ENCODE measurements at places on chromosomes 11 and 22.

DNA sequence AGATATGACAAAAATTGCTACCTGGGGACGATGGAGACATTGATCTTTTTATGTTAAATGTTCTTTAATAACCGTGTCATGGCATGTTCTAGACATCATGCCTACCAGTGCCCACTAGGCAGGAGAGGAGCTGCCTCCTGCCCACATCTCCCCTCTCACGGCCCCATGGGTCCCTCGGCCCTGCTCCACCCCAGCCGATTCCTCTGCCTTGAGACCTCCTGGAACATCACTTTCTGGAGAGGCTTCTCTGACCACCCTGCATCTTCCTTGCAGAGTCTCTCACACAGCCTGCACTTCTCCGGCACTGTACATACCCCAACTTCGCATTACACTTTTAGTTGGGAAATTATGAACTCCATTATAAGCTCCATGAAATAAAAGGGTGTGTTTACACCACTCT is 16.8 kb downstream of the EFCAB6 start:
- DNase-seq = no peak

GRCh38 chr22:37187891-37188761 is at the start of gene C1QTNF6:
Gene C1QTNF6, minus strand, starts transcription at chr22:37188247. Its CDS starts 34 bp downstream, at chr22:37188213.
- no peak for DNase-seq

DNA sequence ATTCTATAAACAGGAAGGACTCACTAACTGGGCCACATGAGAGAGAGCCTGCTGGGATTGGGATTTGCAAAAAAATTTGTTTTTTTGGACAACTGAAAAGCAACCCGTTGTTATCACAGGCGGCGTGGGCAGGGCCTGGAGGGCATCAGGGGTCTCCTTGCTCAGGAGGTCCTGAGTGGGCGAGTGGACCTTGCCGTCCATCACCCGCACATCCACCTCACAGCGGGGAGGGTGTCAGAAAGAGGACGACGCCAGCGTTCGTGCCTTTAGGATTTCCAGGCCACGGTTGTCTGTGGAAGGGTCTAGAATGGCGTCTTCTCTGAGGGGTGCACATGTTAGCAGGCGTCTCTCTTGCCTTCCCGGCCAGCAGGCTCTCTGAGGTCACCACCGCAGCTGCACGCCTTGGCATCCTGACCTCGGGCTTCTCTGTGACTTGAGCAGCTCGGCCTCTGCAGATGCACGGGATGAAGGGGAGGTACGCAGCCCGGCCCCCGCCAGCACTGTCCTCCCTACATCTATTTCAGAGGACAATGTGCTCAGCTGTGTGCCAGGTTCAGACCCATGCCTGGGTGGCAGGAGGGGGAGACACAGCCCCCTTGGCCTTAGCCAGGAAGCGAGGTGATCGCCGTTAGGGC is 749.5 kb downstream of the BRD1 start:
- DNase-seq = no peak

- DNase-seq = no peak
Observed at GRCh38 chr11:3090096-3090901, 33.1 kb upstream of the CARS1 start.

DNA sequence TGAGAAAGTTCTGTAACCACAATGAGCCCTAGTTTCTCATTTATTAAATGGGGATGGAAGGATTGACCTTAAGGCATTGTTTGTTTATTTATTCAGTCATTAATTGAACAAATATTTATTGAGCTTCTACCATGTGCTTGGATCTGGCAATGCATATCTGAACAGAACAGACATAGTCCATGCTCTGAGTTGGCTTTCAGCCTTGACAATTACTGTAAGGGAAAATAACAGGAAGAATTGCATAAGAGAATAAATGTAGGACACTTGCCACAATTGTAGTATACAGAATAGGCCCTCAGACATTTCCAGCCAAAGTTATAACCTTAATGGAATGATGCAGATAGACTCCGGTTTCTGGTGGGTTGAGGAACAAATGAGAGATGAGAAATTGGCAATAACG is 160.5 kb upstream of the TTC12 start:
- no peak for DNase-seq

DNA sequence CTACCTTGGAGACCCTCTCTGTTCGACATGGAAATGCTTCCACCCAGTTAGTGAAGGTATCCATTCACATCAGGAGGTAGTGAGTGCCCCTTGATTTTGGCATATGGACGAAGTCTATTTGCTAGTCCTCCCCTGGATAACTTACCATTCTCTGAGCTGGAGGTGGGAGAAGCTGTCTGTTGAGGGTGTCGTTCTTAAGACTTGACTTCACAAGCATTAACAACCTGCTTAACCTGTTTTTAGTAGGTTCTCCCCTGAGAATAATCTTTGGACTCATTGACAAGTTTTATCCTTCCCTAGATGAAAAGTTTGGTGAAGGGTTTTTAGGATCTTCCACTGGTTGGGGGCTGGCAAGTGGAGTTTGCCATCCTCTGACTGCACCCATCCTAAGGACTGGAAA is 1053.8 kb upstream of the CNTN5 start:
- DNase-seq = no peak

DNA sequence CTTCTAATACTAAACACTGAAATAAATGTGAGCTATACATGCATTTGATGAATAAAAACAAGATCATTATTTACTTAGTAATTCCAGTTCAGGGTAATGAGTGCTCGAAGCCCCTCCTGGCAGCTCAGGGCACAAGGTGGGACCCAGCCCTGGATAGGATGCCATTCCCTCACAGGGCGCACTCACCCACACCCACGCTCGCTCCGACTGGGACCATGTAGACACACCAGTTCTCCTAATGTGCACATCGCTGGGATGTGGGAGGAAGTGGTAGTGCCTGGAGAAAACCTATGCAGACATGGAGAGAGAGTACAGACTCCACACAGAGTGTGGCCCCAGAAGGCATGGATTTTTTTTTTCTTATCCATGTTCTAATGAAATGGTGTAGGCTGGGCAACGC is 44.5 kb upstream of the RASSF10 start:
- no peak for DNase-seq

- no peak for DNase-seq
Observed at GRCh38 chr11:47254386-47254785, 3.4 kb upstream of the NR1H3 start.

DNA sequence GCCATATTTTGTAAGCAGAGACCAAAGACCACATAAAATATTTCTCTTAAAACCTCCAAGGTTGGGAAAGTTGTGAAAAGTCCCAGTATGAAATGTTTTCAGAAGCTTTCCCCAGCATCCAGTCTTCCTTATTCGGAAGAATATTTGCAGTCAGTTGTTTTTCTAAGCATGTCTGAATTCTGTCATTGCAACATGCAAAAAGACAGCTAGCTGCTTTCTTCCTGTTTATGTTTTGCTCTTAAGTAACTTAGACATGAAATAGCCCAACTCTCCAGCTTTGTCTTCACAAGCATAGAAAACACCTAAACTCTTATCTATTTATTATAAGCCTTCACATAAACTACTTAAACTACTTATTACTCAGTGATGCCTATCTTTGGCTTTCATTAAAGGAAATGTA is 57.9 kb upstream of the MMP13 start:
- DNase-seq = no peak

GRCh38 chr22:35912658-35913057 is 116.0 kb downstream of the RBFOX2 start:
- no peak for DNase-seq

DNA sequence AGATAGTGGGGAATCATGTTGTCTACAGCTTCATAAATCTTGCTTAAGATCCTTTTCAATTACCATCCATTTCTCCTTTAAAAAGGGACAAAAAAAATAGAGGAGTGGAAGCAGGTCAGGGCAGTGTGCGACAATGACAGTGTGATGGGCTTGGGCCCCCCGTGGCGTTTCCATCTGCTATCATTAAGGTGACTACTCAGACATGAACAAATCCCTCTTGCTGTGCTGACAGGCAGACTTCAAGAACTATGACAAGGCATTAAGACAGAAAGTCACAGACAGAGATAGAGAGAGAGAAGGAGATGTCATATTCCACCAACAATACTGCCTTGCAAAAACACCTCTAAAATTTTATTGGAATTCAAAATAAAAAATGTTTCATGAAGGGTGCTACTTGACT is 263.2 kb downstream of the DCDC1 start:
- no peak for DNase-seq

GRCh38 chr11:44805596-44805995 is 78.8 kb downstream of the TSPAN18 start:
- DNase-seq = no peak

DNA sequence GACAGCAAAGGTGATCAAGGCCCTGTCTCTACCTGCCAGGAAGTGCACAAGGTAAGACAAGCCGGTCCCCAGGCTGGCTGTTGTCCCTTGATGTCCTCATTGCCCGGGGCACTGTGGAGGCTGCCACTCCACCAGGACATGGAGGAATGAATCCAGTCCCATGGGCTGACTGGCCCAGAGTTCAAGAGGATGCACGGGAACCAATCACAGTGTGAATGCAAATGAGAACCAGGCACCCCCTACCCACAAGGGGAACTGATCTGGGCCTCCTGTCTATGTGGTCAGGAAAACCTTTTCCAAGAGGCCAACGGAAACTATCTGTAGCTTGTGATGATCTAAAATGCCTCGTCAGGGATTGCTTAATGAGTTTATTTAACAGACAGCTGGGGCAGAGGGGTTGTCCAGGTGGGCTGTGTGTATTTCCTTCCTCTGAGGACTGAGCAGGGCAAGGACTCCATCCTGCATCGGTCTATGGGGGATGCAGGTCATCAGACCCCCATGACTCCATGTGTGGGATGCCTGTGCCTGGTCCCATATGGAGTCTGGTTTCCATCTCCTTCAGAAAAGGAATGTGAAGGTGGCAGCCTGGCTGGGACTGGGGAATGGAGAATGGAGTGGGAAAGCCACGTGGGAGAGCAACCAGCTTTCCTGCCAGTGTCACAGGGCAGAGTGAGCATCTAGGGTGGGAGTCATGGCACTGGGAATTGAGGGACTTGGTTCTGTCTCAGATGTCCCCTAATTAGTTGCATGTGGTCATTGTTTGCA is 60.5 kb downstream of the CD82 start:
- DNase-seq = no peak

DNA sequence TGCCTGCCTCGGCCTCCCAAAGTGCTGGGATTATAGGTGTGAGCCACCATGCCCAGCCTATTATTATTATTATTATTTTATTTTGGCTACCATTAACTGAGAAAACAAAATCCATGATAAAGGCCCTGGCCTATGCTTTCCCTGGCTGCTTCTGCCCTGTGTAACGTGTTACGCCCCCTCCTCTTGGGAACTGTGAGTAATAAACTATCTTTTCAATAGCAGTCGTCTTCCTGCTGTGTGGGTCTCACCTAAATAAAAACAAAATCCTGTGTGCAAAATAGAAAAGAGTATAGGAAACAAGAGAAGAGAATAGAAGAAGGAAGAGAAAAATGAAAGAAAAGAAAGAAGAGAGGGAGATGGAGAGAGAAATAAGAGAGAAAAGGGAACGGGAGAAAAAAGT is 237.0 kb downstream of the MIAT start:
- no peak for DNase-seq

DNA sequence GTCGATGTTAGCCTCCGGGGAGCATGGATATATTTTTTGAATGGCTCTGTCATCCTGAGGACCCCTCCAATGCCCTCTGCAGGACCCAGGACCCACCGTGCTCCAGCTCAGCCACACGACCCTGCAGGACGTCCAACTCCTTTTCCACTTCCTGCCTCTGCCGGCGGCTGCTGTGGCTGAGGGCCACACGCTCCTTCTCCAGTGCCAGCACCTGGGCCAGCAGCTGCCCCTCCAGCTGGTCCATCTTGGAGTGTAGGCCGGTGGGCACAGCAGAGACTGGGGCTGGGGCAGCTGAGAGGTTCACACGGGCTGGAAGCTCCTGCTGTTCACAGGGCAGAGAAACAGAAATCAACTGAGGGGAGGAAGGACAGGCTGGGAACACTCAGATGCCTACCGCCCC is 15.6 kb downstream of the NPTXR start:
- no peak for DNase-seq

GRCh38 chr11:1853376-1854131 is 670 bp downstream of the LSP1 start:
- DNase-seq = no peak

- DNase-seq = no peak
Observed at GRCh38 chr11:103798446-103798845, 238.0 kb upstream of the DDI1 start.

GRCh38 chr11:132878111-132878510 is 654.2 kb downstream of the OPCML start:
- no peak for DNase-seq

GRCh38 chr11:1549338-1550330 is 22.4 kb downstream of the DUSP8 start:
- no peak for DNase-seq

GRCh38 chr11:120108154-120108784 is 29.6 kb downstream of the TRIM29 start:
- peak; percentile 26 for DNase-seq

- DNase-seq = no peak
Observed at GRCh38 chr22:48474881-48475280, 1352.8 kb downstream of the BRD1 start.

DNA sequence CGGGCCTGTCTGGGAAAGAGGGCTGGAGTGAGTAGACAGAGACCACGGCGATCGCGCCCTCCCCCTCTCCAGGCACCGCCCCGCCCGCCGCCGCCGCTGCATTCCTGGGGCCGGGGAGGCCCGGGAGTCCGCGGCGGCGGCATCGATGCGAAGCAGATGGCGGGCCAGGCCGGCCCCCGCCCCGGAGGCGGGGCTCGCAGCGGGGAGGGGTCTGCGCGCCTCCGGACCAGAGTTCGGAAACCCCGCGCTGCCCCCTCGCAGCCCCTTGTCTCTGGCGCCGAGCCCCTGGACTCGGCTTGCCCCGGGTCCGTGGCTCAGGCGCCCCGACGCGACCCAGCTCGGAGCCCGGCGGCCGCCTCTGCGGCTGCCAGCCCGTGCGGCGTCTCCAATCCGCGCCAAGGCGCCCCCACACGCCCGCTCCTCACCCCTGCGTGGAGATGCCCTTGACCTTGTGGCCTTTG is 1.3 kb downstream of the SCARF2 start:
- DNase-seq = no peak

- no peak for DNase-seq
Observed at GRCh38 chr11:133842053-133842452, 3.3 kb downstream of the SPATA19 start.

DNA sequence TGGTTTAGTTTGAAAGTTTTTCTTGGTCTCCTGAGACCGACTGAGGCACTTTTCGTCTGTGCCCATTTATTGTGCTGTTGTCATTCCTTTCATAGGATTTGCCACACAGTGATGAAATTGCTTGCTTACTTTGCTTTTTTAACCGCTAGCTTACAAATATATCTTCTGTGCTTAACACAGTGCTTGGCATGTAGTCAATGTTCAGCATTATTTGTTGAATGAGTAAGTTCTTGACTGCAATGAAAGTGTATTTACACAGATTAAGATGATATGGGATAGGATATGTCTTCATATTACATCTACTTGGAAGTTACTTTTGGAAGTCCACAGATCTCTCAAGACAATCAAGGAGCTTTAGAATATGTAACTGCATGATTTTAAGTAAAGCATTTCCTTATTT is 91.2 kb downstream of the GRIA4 start:
- no peak for DNase-seq

DNA sequence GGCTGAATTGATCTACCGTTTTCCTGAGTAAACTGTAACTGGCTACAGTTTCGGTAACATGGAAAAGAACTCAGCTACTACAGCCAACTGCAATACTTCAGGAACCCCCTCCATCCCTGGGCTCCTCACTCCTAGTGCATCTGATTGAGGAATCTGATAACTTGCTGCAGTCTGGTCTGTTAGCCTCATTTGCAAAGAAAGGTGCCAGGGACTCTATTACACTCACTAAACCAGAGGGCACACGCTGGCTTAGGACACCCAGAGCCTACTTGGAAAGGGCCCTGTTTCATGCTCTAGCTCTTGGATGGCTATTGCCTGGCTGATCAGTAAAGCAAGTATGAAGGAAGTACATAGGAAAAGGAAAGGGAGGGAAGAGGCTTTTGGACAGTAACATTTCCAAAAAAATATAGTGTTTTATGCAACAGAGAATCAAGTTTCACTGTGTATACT is 22.3 kb downstream of the APOL5 start:
- no peak for DNase-seq

All from activated naive CD8-positive, alpha-beta T cell treated with anti-CD3 and anti-CD28 coated beads, Interleukin-2, amount 50 U/mL, for 16 hours (primary cell).